ENCODE measurements at places on chromosomes 7 and 10. TPM values are rescaled to one million over a fixed set of nuclear protein-coding genes. Genes with fewer than 3 reads are reported as not detected.
A peak's percentile ranks its signal among the peaks of the same experiment; 100 is the strongest.

GRCh38 chr7:43650457-43651052 is 67.6 kb downstream of the STK17A start:
- no peak for DNase-seq

GRCh38 chr7:142670511-142670910 is 78.8 kb upstream of the PRSS1 start:
- DNase-seq: no peak

The EIF3A gene
- polyA plus RNA-seq: 152 TPM

The FAM25A gene
- polyA plus RNA-seq: not detected

The COL26A1 gene
- 20.6 TPM for polyA plus RNA-seq

The ODAD2 gene
- 3.4 TPM for polyA plus RNA-seq

DNA sequence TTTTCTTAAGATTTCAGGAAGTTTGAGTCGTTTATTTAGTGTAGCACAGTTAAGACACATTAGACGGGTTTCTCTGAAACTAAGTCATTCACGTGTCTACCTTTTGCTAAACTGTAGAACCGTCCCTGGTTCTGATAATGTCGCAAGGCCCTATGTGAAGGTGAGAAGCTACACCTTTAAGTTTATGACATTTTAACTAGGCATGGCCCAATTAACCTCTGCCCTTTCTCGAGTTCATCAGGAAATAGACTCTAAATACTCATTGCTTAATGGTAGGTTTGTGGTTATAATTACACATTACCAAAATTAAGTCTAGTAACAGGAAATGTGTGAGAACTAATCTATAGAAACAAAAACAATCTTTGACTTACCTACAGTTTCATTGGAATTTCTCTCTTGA is 126.6 kb upstream of the FZD8 start:
- no peak for DNase-seq

The ANKRD7 gene
- 0.61 TPM for polyA plus RNA-seq

The CHRM2 gene
- 0.09 TPM for polyA plus RNA-seq

DNA sequence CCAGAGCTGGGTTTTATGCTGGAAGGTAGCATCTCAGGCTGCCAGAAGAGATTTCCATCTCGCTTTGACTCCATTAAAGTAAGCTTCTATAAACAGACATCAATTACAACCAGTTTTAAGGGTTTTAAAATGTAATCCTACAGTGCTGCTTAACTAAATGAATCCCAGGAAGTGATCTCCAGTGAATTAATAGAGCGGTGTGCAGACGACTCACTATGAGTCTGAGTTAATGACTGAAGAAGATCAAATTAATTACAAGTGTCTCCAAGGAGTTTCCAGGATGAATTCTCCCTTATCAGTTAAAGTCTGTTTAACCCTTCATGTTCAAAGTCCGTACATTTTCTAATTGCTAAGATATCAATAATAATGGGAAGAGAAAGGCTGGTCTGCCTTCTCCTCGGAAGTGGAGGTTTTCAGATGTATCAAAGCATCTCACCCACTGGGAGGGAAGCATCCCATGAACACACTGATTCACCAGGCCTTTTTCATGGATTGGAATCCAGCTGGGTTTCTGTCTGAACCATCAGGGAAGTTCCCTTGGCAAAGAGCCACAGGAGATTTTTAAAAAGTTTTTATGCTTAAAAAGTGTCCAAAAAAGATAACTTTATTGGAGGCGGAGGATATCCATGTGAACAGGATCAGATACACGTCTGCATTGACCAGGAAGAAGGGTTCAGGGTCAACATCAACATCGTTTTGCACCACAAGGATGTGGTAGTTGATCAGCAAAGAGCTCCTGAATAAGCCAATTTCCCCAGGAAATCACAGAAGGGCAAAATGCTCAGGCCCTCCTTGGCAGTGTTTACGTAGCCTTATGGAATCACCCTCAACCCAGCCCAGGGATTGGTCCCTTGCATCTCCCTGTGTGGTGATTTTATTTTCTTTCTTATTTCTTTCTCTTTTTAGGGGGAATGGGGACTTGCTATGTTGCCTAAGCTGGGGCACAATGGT is 288.2 kb downstream of the POU6F2 start:
- peak; percentile 32 for DNase-seq

The SLC39A12 gene
- polyA plus RNA-seq: not detected

The STAG3 gene
- polyA plus RNA-seq: 4.7 TPM

The ANKRD30A gene
- not detected for polyA plus RNA-seq

DNA sequence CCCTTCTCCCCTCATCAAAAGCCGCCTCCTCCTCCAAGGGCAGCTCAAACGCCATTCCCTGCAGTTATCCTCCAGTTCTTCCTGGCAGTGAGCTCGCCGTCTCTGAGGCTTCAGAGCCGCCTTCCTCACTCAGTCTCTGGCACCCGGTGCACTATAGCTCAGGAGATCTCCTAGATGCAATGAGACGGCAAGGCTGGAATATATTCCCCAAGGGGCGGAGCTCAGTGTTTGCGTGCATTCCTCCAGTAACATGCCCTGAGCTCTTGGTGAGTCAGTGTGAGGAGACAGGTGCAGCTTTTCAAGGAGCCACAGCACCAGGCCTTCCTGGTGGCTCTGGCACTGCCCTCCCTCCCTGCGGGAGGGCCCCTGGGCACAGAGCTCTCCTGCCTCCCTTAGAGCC is 512.6 kb upstream of the FOXK1 start:
- no peak for DNase-seq

The AKR1D1 gene
- polyA plus RNA-seq: not detected

DNA sequence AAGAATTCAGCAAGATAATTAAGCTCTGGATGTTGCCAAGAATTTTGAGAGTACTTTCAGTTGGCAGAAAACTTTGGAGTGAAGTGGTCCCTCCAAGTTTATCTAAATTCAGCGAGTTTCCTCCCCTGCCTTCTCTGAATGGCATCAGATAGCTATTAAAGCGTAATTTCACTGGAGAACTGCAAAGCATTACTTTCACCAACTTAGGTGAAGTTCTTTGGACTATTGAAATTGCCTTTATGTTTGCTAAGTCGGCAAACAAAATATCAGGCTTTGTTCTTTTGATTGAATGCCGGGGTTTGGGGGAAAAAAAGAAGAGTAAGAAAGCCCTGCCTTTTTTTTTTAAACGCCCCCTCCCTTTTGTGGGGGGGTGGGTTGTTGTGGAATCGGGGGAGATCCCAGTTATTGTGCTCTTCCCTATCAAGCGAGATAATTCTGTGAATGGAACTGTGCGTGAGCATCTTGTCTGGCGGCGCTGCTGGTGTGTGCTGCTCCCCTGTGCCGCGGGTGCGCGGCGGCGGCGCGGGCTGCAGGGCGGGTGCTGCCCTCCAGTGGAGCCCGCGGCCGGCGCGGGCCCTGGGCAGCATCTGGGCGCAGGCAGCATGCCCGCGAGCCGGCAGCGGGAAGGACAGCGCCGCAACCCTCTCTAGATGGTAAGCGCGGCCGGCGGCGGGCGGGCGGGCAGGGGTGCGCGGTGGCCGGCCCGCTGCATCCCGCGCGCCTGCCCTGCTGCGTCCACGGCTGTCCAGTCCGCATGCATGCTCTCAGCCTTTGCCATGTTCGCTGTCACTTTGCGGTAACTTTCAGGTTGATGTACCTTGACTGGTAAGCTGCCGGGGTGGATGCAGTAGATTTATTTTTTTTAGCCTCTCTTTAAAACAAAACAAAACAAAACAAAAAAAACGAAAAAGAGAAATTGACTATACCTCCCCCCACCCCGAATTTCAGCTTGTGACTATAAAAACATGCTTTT is 176.5 kb downstream of the TCF7L2 start:
- DNase-seq: peak; percentile 83

DNA sequence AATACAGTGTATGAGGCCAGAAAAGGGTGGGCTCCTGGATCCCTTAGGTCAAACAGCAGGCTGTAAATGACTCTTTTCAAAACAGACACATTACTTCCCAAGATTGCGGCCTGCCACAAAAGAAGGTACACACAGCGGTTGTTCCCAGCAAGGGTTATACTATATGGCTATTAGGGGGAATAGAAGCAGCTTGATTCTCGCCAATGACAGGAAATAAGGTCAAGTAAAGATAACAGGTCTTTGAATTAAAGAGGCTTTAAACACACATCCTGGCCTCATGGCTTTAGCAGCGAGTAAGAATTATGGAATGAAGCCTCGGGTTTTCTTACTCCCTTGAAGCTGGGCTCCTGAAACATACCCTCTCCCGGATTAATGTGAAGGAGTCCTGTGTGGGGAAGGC is 58.3 kb downstream of the CYP26A1 start:
- DNase-seq: no peak

DNA sequence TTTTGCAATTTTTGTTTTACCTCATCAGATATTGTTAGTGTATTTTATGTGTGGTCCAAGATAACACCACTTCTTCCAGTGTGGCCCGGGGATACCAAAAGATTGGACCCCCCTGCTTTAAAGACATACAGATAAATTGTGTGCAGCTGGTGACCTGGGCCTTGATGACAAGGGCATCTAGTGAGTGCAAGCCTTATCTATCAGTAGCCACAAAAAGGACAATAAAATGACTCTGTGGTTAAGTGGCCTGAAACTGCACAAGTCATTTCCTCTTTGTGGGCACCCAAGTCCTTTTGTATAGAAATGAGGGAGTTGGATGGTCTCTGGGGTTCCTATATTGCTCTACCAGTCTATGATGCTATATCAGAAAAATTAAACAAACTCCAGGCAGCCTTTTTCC is 98.1 kb downstream of the PARD3 start:
- no peak for DNase-seq

GRCh38 chr7:14698239-14698638 is 204.3 kb downstream of the DGKB start:
- DNase-seq: no peak

The BAZ1B gene
- polyA plus RNA-seq: 40.4 TPM

- no peak for DNase-seq
Observed at GRCh38 chr7:157006829-157007469, 3.5 kb downstream of the MNX1 start.

The EEPD1 gene
- 6.0 TPM for polyA plus RNA-seq

The PRKCQ gene
- polyA plus RNA-seq: 12.6 TPM

DNA sequence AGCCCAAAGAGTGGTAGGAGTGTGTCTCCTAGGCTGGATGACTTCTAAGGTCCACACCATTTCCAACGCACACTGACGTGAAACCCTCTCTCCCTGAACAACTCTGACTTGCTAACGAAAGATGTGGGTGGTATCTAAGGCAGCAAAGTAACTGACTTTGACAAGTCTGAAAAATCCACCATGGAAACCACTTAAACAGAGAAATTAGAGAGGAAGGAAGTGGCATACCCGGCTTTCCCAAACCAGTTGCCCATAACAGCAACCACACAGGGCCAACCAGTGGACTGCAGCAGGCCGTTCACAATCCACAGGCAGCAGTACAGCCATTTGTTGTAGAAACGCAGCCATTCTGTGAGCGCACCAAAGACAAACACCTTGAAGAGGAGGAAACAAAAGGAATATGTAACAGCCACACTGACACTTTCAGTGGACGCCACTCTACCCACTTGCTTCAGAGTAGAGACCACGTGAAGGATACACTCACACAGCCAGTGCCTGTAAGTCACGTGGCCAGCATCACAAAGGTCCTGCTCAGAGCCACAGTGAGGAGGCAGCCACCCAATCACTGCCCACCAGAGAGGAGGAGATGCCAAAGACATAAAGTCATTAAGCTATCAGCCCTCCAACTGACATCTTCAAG is 39.8 kb downstream of the SLC37A3 start:
- no peak for DNase-seq

The IKZF1 gene
- 0.45 TPM for polyA plus RNA-seq

The NME8 gene
- polyA plus RNA-seq: 1.3 TPM

DNA sequence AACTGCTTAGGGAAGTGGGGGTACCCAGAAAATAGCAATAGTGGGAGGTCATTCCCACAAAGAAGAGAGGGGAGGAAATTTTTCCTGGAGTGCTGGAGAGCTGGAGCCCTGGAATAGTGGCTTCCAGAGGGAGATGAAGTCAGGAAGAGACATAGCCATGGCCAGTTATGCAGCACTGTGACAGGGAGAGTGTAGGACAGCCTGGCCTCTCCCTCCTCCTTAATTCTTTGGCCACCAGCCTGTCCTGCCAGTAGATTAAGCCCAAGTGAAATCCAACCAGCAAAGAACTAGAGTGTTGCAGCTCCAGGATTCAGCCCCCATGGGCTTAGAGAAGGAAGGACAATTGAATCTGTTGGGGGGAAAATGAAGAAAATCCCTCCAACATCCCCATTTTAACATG is 130.5 kb downstream of the HDAC9 start:
- DNase-seq: no peak

- no peak for DNase-seq
Observed at GRCh38 chr7:1970895-1971294, 261.9 kb downstream of the MAD1L1 start.

- DNase-seq: no peak
Observed at GRCh38 chr10:119406601-119407253, 135.8 kb downstream of the RGS10 start.

DNA sequence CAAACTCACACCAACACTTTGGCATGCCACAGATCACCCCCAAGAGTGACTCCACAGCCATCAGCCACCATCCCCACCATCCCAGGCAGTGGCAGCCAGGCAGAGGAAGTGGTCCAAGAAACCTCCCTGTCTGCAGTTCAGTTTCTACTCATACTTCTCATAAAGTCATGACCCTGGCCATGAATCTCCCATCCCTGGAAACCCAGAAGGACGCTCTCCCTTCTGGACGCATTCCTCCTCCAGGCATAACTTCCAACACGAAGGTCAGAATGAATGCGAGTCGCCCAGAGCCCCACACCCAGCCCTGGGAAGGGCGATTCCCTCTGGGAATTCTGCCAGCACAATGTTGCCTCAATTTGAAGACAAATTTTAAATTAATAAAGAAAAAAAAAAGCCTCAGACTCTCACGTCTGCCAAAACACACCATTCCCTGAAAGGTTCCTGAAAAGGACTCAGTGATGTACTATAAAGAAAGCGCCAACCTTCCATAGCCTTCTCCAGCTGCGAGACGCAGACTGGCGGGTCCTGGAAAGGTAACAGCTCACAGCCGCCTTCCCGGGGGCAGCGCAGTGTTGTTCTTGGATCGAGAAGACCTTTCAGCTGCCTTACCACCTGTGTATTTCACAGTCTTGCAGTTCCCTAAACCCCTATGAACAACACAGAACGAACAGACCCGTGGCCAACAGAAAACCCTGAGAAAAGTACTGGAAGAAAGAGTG is 307.6 kb downstream of the FRMD4A start:
- DNase-seq: no peak

The CYP2C8 gene
- 1.2 TPM for polyA plus RNA-seq

The LRRC17 gene
- 2.8 TPM for polyA plus RNA-seq

The VWDE gene
- polyA plus RNA-seq: 24.6 TPM

DNA sequence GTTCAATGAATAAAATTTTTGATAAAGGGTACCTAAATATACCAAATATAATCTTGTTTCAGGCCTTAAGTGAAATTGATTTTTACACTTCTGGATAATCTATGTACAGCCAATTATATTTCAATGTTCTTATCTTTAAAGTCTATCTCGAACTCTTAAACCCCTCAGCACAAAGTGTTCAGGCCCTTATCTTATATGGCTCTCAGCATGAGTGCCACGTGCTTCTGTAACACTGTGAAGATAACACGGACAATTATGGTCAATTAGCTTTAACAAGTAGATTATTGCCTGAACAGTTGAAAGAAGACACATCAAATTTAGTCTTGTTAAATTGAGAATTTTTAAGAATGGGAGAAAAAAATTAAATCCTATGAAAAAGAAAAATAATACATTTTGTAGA is 40.4 kb upstream of the DMTF1 start:
- DNase-seq: no peak
